ENCODE measurements at places on chromosomes 12 and 14. TPM values are rescaled to one million over a fixed set of nuclear protein-coding genes. Genes with fewer than 3 reads are reported as not detected.

Gene C12orf76
- 7.2 TPM for total RNA-seq

DNA sequence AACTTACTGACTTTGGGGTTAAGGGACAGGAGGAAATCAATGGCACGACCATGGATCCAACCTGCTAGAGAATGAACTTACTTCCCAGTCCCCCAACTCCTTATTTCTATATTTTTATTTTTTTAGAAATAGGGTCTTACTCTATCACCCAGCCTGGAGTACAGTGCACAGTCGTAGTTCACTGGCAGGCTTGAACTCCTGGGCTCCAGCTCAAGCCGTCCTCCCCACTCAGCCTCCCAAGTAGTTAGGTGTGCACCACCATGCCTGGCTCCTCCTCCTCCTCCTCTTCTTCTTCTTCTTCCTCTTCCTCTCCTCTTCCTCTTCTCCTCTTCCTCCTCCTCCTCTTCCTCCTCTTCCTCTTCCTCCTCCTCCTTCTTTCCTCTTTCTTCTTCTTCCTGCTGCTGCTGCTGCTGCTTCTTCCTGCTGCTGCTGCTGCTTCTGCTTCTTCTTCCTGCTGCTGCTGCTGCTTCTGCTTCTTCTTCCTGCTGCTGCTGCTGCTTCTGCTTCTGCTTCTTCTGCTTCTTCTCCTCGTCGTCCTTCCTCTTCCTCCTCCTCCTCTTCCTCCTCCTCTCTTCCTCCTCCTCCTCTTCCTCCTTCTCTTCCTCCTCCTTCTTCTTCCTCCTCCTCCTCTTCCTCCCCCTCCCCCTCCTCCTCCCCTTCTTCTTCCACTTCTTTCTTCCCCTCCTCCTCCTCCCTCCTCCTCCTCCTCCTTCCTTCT, 390.1 kb upstream of the RGS6 start:
- H3K27me3 ChIP-seq = no peaks in the 10 kb centered on the region
- no peak overlapping the region for H3K27ac ChIP-seq
- no peaks in the 10 kb centered on the region for H3K36me3 ChIP-seq
- H3K4me1 ChIP-seq = no peaks in the 10 kb centered on the region
- no peak overlapping the region for H3K4me3 ChIP-seq
- no peak for DNase-seq

DNA sequence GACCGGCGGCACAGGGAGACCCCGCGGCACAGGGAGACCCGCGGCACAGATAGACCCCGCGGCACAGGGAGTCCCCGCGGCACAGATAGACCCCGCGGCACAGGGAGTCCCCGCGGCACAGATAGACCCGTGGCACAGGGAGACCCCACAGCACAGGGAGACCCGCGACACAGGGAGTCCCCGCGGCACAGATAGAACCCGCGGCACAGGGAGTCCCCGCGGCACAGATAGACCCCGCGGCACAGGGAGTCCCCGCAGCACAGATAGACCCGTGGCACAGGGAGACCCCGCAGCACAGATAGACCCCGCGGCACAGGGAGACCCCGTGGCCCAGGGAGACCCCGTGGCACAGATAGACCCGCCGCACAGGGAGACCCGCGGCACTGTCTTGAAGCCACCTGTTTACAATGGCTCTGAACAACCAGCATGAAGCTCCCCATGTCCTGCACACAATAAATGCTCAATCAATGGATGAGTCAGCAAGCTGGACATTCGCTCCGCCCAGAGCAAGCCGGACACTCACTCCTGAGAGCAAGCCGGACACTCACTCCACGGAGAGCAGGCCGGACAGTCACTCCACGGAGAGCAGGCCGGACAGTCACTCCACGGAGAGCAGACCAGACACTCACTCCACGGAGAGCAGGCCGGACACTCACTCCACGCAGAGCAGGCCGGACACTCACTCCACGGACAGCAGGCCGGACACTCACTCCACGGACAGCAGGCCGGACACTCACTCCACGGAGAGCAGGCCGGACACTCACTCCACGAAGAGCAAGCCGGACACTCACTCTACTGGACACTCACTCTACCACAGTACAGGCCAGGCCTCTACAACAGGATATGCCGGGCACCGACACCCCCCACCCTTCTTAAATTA, 121.9 kb downstream of the RFLNA start:
- H3K27me3 ChIP-seq = no peaks in the 10 kb centered on the region
- H3K36me3 ChIP-seq = no peaks in the 10 kb centered on the region
- H3K4me3 ChIP-seq = no peak overlapping the region

DNA sequence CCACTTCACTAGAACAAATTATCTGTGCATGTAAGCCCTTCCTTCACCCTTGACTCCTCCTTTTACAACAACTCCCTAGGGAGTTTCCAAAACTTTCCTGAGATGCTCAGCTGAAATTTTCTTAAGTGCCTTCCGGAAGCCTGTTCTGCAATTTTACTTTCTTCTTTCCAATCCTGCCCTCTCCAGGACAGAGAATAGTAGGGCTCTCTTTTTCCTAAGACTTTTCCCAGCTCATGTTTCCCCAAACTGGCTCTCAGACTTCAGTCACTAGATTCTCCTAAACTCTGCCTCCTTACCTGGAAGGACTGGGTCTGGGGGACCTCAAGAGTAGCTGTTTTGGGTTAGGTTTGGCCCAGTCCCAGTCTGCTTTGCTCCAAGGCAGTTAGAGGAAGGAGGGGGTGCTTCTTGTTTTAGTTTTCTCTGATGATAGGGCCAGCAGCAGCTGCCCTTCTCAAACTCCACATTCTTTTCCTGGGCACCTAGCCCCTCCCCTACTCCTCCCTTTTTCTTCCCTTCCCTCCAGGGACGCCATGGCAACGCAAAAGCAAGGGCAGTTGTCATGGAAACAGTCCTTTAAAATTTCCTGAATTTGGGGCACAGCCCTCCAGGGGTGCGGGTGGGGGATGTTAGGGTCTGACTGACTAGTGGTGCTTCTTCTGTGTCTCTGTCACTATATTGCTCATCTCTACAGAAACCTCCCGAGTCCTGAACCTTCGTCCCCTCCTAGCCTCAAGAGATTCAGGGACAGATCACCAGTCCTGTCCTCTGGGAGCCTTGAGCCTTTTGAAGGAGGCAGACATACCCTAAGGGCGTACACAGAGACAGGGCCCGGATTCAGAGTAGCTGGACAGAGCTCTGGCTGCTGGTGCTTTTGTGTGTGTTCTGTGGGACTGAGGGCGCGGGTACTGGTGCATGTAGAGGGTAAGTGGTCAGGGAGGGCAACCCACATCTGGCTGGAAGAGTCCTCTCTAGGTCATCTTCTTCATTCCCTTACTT, 17.0 kb downstream of the PPP1R1A start:
- H3K27me3 ChIP-seq = no peaks in the 10 kb centered on the region
- H3K4me3 ChIP-seq = no peak overlapping the region
- H3K4me1 ChIP-seq = no peaks in the 10 kb centered on the region
- no peaks in the 10 kb centered on the region for H3K36me3 ChIP-seq
- no peak for DNase-seq

DNA sequence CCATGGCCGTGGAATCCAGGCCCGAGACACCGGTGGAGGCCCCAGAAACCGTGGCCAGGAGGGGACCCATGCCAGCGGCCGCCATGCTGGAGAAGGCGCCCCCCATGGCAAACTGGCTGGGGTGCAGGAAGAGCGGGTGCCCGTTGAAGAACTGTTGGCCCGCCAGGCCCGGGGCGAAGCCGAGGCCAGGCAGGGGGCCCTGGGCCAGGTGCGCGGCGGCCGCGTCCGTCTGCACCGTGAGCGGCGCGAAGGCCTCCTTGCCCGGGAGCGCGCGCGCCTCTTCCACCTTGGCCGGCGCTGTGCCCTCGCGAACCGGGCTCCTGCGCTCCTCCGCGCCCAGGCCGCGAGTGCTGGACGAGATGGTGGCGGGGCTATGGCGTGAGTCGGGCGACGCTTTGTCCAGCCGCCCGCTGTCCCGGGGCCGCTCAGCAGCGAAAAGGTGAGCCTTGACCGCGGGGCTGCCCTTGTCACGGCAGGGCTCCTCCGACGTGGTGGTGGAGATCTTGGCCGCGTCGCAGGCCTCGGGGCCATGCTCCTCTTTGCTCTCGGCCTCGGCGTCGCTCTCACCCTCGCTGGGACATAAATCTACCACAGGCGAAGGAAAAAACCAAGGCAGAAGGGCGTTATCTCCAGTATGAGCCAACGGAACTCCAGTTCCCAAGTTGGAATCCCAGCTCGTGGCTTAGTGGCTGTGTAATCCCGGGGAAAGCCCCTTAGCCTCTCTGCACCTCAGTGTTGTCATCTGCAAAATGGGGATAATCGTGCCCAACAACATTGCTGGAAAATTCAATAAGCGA, 9.5 kb downstream of the TBX3 start:
- no peaks in the 10 kb centered on the region for H3K4me1 ChIP-seq
- no peaks in the 10 kb centered on the region for H3K36me3 ChIP-seq
- H3K27ac ChIP-seq = no peak overlapping the region
- peaks cover 5% of the 10 kb centered on the region for H3K27me3 ChIP-seq
- no peak for DNase-seq
- H3K4me3 ChIP-seq = no peak overlapping the region
